ENCODE measurements at places on chromosomes 13 and 19.

DNA sequence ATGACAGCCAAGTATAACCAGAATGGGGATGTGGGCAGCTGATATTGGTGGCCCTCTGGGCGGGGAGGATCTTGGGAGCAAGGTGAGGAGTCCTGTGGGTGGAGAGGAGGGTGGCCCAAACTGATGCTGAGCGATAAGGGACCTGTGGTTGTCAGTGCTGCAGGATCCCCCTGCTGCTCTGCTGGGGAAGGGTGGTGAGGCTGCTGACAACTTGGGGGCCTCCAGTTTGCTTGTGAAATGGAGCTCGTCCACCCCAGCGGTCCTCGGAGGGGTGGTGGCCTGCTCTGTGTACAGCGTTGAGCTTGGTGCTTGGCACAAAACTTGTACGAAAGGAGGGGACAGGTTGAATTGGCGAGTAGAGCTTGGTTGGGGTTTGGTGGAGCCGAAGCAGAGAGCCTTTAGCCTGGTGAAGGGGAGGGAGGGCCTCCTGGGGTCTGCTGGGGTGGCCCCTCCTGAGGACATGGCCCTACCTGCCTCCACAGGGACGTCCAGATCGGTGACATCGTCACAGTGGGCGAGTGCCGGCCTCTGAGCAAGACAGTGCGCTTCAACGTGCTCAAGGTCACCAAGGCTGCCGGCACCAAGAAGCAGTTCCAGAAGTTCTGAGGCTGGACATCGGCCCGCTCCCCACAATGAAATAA is 2.9 kb downstream of the RPS11 start:
- DNase-seq: no peak

DNA sequence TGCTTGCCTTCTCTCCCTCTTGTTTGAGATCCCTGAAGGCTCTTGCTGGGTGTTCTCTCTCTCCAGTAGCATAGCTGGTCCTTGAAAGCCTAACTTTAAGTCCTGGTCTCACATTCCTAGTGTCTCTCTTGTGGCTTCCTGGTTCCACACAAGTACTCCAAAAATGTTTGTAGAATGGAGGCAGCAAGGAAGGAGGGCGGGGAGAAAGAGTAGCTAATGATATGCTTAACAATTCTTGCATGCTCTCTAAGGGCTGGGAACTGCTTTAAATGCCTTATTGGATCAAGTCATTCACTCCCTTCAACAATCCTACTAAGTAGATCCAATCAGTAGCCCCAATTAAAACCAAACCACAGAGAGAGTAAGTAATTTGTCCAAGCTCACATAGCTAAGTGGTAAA is 357.3 kb downstream of the KLF5 start:
- no peak for DNase-seq

DNA sequence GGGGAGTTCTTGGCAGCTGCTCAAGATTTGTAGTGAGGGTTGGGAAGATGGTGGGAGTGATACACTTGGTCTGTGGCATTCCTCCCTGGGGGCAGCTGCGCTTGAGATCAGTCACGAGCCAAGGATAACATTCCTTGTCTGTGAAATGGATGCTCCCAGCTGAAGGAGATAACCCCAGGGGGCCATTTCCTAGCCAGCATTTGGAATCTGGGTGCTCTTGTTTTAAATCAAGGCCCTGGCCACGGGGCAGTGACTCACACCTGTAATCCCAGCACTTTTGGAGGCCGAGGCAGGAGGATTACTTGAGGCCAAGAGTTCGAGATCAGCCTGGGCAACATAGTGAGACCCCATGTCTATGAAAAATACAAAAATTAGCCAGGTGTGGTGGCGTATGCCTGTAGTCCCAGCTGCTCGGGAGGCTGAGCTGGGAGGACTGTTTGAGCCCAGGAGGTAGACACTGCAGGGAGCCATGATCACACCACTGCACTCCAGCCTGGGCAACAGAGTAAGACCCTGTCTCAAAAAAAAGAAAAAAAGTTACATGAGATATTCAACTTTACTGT is 4.6 kb downstream of the PKN1 start:
- no peak for DNase-seq

DNA sequence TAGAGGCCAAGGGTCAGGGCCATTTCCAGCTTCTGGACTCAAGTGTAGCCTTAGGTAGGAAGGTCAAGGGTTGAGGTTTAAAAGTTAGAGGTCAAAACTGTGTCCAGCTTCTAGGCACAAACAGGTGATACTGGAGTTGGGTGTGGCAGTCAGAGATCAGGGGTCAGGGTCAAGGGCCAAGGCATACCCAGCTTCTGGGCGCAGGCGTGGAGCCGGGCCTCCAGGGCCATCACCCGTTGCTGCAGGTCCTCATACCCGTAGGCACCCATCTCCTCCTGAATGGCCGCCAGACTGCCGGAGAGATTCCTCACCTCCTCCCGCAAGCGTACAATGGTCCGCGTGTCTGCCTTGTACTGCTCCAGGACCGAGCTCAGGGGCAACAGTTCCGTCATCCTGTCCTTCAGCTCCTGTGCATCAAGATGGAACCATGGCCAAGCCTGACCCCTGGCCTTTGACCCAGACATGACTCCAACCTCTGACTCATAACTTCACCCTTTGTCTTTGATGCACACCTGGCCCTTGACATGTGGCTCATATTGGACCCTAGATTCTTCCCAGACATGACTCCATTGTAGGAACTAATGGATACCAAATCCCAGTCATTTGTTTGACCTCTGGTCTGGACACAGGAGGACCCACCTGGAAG is 22.1 kb downstream of the PIN1 start:
- no peak for DNase-seq

GRCh38 chr13:68727798-68728197 is 1379.8 kb upstream of the ATXN8OS start:
- DNase-seq: no peak
